ENCODE measurements at places on chromosomes 3 and 15. TPM values are rescaled to one million over a fixed set of nuclear protein-coding genes. Genes with fewer than 3 reads are reported as not detected.

DNA sequence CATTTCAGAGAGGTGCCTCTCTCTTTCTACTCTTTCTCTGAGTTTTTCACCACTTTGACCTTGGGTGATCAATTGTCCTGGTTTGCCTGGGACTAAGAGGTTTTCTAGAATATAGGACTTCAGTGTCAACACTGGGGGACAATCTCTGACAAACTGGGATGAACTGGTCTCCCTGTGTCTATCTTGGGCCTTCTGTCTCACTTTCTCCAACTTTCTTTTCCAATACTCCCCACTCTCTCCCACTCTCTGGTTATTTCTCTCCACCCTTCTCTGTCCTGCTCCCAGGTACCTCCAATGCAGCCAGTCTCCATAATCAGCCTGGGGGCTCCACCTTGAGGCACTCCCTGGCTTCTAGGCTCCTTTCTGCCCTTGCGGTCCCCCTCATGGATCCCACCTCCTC lies 4.7 kb upstream of the ITGA11 start:
- DNase-seq: no peak

DNA sequence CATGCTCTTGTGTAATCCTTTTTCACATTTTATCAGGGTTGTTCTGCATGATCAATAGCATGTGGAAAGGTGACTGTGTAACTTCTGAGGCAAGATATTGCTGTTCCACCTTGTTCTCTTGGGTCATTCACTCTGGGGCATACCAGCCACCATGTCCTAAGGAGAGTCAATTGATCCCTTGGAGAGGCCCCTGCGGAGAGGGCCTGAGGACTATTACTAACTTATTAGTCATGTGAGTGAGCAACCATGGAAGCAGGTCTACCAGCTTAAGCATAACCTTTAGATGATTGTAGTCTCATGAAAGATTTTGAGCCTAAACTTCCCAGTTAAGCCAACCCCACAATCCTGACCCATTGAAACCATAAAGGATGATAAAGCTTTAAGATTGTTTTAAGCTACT lies 22.0 kb upstream of the COL6A5 start:
- no peak for DNase-seq

- DNase-seq: no peak
These were observed 32.1 kb upstream of the PIAS1 start for GRCh38 chr15:68022061-68022460.

- no peak for DNase-seq
These were observed 94.0 kb upstream of the IQSEC1 start for GRCh38 chr3:13167064-13167743.

- DNase-seq: no peak
These were observed 2.7 kb downstream of the FBN1 start for GRCh38 chr15:48642795-48643194.

The KCNMB3 gene
- 6.2 TPM for total RNA-seq
